ENCODE measurements at places on chromosomes 4 and X.

GRCh38 chr4:85102606-85103005 lies 136.1 kb upstream of the WDFY3 start:
- DNase-seq = no peak

- no peak for DNase-seq
These were observed 857.9 kb upstream of the HTR2C start for GRCh38 chrX:113726009-113726408.

DNA sequence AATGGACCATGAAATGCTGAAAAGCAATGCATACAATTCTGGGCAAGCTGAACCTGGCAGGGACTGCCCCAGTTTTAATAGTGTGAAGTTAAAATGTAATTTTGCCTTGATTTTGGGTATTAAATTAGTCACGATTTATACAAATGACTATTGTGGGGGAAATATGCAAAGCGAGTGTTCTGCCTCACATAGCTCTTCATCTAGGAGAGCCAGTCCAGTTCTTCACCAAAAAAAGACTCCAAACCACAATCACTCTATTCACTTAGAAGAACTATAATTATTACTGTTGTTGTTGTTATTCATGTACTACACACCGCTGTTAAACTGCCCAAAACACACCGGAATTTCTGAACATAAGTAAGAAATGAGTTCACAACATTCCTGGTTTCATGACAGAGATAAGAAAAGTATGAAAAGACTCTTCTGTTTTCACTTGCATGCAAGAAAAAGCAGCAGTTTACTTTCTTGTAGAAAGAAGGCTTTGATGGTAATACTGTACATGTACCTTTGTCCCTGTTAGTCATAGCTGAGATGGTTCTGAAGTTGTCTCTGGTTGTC lies 101.9 kb downstream of the QRFPR start:
- DNase-seq = peak; percentile 68

DNA sequence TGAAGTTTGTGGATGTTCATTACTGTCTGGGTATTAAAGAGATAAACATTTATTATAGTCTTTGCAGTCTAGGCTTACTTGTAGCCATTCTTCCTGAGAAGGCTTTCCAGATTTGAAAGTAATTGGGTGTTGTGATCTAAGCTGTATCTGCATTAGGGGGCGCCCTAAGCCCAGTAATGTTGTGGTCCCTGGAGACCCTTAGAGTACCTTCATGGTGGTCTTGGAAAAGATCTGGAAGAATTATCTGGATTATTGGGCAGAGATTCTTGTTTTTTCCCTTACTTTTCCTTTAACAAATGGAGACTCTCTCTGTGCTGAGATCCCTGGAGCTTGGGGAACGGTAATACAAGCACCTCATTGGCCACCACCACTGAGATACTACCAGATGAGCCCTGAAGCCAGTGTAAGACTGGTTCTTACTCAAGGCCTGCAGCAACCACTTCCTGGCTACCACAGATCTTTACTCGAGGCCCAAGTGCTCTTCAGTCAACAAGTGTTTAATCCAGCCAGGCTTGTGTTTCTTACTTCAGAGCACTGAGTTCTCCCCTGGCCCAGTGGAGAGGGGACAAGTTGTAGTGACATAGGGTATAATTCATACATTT lies 63.1 kb downstream of the RTL3 start:
- DNase-seq = peak; percentile 21

- no peak for DNase-seq
These were observed 104.7 kb upstream of the TRIM2 start for GRCh38 chr4:153099391-153100140.

DNA sequence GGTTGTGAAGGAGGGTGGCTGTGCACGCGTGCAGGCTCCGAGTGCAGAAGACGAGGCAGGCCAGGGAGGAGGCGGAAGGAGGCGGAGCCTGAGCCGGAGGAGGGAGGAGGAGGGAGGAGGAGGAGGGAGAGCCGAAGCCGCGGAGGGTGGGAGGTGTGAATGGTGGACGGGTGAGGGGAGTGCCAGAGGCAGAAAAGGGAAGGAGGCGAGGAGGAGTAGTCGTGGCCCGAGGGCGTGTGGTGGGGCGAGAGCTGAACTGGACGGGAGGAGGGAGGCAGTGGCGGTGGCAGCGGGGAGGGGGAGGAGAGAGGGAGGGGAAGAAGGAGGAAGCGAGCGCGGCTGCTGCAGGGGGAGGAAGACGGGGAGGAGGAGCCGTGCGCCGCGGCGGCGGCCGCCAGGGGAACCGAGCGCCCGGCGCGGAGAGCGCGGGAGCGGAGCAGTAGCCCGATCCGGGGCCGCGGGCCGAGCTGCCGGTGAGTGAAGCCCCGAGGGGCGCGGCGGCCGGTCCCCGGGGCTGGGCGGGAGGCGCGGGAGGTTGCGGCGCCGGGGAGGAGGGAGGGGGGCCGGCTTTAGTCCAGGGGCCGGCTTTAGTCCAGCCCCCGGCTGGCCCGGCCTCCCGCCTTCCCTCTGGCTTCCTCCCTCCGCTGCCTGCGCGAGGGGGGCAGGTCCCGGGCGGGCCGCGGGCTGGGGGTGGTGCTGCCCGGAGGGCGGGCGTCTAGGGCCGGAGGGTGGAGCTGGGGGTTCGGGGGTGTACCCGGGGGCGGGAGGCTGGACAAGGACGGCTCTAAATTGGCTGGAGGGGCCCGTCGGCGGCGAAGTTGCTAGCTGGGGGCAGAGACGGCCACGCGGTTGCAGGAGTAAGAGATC lies at the start of gene TMEM164:
Gene TMEM164, plus strand, starts transcription at position 815 of the 867 bp plus-strand sequence. CDS start 661 bp downstream, outside the sequence.
- peak; percentile 84 for DNase-seq

DNA sequence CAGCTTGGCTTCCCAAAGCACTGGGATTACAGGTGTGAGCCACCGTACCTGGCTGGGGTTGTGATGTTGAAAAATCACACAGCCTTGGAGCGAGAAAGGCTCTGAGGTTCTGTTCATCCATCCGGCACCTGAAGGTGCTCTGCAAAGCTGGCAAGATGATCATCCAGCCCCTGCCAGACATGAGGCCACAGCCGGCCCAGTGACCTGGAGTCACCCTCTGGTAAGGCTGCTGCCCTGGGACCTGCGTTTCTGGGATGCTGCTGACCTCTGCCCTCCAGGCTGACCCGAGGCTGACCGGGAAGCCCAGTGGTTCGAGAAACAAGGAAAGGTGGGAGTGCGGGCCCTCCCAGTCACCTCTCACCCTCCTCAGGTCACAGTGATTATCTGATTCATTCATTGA lies 13.5 kb upstream of the WFS1 start:
- no peak for DNase-seq

DNA sequence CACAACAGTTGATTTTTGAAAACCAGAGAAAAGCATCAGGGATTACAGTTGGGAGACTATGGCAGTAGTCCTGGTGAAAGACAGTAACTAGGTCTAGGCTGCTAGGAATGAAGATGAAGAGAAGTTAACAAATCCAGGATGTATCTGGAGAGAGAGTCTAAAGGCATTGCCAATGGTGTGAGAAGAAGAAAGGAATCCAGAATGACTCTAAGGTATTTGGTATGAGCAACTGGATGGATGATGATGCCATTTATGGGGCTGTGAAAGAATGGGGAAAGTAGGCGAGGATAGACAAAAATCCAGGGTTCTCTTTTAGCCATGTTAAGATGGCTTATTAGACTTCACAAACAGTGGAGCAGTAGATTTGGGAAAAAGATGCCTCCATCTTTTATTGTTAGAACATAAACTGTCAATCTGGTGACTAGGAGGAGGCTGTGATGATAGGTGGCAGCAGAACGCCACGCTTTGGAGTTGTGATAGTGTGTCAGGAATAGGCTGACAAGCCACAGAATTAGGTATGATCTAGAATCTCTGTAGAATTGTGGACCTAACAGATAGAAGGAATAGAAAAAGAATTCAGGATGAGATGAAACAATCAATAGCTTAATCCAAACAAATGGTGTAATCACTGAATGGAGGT lies 27.3 kb upstream of the JADE1 start:
- DNase-seq = no peak

DNA sequence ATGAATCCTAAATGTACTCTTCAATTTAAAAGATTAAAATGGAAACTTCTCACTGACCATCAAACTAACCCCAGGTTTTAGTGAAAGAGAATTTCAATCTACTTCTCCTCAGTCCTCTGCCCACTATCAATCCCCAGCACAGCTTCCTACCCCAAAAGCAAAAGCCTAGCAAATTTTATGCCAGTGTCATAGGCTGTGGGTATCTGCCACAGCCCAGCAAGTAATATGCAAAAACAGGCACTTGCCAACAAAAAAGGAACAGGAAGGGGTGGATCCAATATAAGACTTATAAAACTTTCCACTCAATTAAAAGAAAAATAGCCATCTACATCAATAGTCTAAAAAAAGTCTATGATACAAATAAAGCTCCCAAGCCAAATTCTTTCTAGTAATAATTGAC lies 22.3 kb downstream of the CAMK2D start:
- DNase-seq = no peak

DNA sequence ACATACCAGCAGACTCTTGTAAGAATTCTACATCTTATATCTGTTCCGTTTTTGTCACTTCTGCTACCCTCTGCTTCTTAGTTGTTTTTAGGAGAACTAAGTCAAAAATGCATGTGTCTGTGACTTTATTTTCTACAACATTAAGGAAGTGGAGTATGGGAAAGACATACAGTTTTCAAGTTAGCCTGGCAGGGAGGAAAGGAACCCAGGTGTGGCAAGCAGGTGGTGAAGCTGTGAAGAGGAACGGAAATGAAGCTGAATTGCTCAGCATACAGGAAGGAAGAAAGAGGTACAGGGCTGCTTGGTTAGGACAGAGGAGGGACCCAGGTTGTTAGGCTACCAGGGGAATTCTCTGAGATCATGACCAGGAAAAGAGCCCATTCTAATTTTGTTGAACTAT lies 9.4 kb downstream of the GPRIN3 start:
- no peak for DNase-seq

GRCh38 chr4:151801547-151802516 lies 41.0 kb upstream of the GATB start:
- peak; percentile 54 for DNase-seq

DNA sequence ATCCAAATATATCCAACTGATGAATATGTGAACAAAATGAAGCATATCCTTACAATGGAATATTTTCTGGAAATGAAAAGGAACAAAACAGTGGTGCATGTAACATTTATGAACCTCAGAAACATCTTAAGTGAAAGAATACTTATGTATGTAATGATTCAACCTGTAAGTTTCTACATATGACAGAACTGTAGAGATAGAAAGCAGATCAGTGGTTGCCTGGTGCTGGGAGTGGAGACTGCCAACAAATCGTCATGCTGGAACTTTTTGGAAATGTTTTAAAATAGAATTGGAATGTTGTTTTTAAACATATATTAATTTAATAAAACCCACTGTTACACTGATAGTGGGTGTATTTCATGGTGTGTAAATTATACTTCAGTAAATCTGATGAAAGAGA lies 667.5 kb downstream of the RAPGEF2 start:
- DNase-seq = no peak

GRCh38 chr4:106268786-106269185 lies 47.2 kb downstream of the TBCK start:
- DNase-seq = peak; percentile 20

GRCh38 chr4:184383497-184384055 lies 90.8 kb downstream of the IRF2 start:
- DNase-seq = peak; percentile 96

All from fibroblast of pulmonary artery (primary cell).